H7 (cell line): ENCODE measurements at places on chromosomes 2 and 18. TPM values are rescaled to one million over a fixed set of nuclear protein-coding genes. Genes with fewer than 3 reads are reported as not detected.

The NPAS2 gene
- 0.26 and 0.42 TPM in 2 replicates for total RNA-seq

The GPR35 gene
- 0.07 TPM in 1 of 2 replicates, not detected in the other for total RNA-seq

The LRP2 gene
- total RNA-seq, result 1.1 and 1.3 TPM in 2 replicates

The FSHR gene
- not detected in 2 replicates for total RNA-seq

The RGPD3 gene
- total RNA-seq, result 0.17 and 0.18 TPM in 2 replicates

The DLGAP1 gene
- total RNA-seq, result 10.1 and 21.7 TPM in 2 replicates

The VIL1 gene
- 0.07 and 3.0 TPM in 2 replicates for total RNA-seq

The SP110 gene
- 1.8 and 2.2 TPM in 2 replicates for total RNA-seq

The HOXD10 gene
- 0.03 TPM in 1 of 2 replicates, not detected in the other for total RNA-seq

The FHOD3 gene
- 1.8 and 2.1 TPM in 2 replicates for total RNA-seq

The C2orf80 gene
- 0.76 TPM in 1 of 2 replicates, not detected in the other for total RNA-seq

The PPIL3 gene
- 33.4 and 34.6 TPM in 2 replicates for total RNA-seq

The CAPG gene
- 242 and 268 TPM in 2 replicates for total RNA-seq

The TXNDC2 gene
- not detected in 2 replicates for total RNA-seq

The IL36G gene
- 0.37 TPM in 1 of 2 replicates, not detected in the other for total RNA-seq

The GRB14 gene
- total RNA-seq, result 3.9 and 6.0 TPM in 2 replicates

The DSC3 gene
- 0.73 and 1.2 TPM in 2 replicates for total RNA-seq

The TMEM178A gene
- 7.1 and 8.1 TPM in 2 replicates for total RNA-seq

The MLPH gene
- 1.1 and 6.1 TPM in 2 replicates for total RNA-seq

The TUBB8B gene
- total RNA-seq, result 0.11 and 0.17 TPM in 2 replicates

The MTCL1 gene
- 16.0 and 24.6 TPM in 2 replicates for total RNA-seq

The STK17B gene
- total RNA-seq, result 16.2 and 26.5 TPM in 2 replicates

The MC5R gene
- total RNA-seq, result 0.37 TPM in 1 of 2 replicates, not detected in the other

The SESTD1 gene
- 16.6 and 17.7 TPM in 2 replicates for total RNA-seq

The CREG2 gene
- total RNA-seq, result 0.03 and 0.15 TPM in 2 replicates

The ELOA2 gene
- not detected in 2 replicates for total RNA-seq

The AAMP gene
- total RNA-seq, result 139 and 141 TPM in 2 replicates

The SRD5A2 gene
- 0.04 TPM in 1 of 2 replicates, not detected in the other for total RNA-seq

The ANKRD44 gene
- 0.76 and 3.2 TPM in 2 replicates for total RNA-seq

The VWC2L gene
- 0.33 TPM in 1 of 2 replicates, not detected in the other for total RNA-seq

The SULT1C4 gene
- total RNA-seq, result 2.9 and 5.6 TPM in 2 replicates

The LONRF2 gene
- 0.04 TPM in 1 of 2 replicates, not detected in the other for total RNA-seq

The PIAS2 gene
- total RNA-seq, result 24.2 and 32.8 TPM in 2 replicates

The TEX44 gene
- total RNA-seq, result not detected in 2 replicates

The GKN1 gene
- not detected in 2 replicates for total RNA-seq

The RNF152 gene
- total RNA-seq, result 8.8 and 8.9 TPM in 2 replicates

The FIGN gene
- 6.5 and 8.7 TPM in 2 replicates for total RNA-seq

The SDC1 gene
- total RNA-seq, result 27.2 and 38.5 TPM in 2 replicates

The HOXD13 gene
- total RNA-seq, result 0.07 TPM in 1 of 2 replicates, not detected in the other

The COL4A3 gene
- 0.07 and 0.67 TPM in 2 replicates for total RNA-seq

The HRH4 gene
- not detected in 2 replicates for total RNA-seq

The GATA6 gene
- 8.8 and 37.7 TPM in 2 replicates for total RNA-seq

The RND3 gene
- total RNA-seq, result 53.3 and 76.6 TPM in 2 replicates

The INPP4A gene
- 30.3 and 32.0 TPM in 2 replicates for total RNA-seq

The ANKRD39 gene
- 13.1 and 13.5 TPM in 2 replicates for total RNA-seq

The C2orf81 gene
- 0.83 and 1.6 TPM in 2 replicates for total RNA-seq

The SERPINB12 gene
- total RNA-seq, result not detected in 2 replicates

The M1AP gene
- 3.9 and 4.8 TPM in 2 replicates for total RNA-seq

The BCL2 gene
- total RNA-seq, result 0.81 and 1.8 TPM in 2 replicates

The ALPI gene
- 0.10 TPM in 1 of 2 replicates, not detected in the other for total RNA-seq

The SLC9A4 gene
- not detected in 2 replicates for total RNA-seq

The PTPRN gene
- total RNA-seq, result 0.73 and 2.0 TPM in 2 replicates

The ICOS gene
- not detected in 2 replicates for total RNA-seq

The SLC5A7 gene
- total RNA-seq, result 0.03 TPM in 1 of 2 replicates, not detected in the other

The PPP4R3B gene
- 23.5 and 26.8 TPM in 2 replicates for total RNA-seq

The RBKS gene
- 1.1 and 1.7 TPM in 2 replicates for total RNA-seq

The DPP10 gene
- total RNA-seq, result 15.6 and 19.3 TPM in 2 replicates
